ENCODE measurements at places on chromosomes 3 and 15.

DNA sequence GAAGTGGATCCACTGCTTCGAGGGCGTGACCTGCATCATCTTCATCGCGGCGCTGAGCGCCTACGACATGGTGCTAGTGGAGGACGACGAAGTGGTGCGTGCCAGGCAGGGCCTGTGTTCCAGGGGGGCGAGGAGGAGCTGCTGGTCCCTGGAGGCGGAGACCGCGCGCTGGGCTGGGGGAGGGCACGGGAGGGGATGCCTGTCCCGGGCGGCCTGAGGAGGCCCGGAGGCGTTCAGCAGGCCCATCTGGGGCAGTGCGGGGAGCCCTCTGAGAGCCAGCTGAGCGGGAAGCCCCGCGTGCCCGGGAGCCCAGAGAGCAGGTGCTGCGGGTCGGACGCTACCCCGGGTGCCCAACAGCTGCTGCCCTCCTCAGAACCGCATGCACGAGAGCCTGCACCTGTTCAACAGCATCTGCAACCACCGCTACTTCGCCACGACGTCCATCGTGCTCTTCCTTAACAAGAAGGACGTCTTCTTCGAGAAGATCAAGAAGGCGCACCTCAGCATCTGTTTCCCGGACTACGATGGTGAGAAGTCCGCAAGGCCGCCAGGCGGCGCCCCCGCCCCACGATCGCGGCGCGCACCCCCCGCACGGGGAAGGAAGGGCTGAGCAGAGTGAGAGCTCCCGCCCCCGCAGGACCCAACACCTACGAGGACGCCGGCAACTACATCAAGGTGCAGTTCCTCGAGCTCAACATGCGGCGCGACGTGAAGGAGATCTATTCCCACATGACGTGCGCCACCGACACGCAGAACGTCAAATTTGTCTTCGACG lies 2.9 kb downstream of the GNAT1 start:
- peak; percentile 71 for DNase-seq

GRCh38 chr15:69388260-69388705 lies 25.9 kb upstream of the KIF23 start:
- peak; percentile 82 for DNase-seq

DNA sequence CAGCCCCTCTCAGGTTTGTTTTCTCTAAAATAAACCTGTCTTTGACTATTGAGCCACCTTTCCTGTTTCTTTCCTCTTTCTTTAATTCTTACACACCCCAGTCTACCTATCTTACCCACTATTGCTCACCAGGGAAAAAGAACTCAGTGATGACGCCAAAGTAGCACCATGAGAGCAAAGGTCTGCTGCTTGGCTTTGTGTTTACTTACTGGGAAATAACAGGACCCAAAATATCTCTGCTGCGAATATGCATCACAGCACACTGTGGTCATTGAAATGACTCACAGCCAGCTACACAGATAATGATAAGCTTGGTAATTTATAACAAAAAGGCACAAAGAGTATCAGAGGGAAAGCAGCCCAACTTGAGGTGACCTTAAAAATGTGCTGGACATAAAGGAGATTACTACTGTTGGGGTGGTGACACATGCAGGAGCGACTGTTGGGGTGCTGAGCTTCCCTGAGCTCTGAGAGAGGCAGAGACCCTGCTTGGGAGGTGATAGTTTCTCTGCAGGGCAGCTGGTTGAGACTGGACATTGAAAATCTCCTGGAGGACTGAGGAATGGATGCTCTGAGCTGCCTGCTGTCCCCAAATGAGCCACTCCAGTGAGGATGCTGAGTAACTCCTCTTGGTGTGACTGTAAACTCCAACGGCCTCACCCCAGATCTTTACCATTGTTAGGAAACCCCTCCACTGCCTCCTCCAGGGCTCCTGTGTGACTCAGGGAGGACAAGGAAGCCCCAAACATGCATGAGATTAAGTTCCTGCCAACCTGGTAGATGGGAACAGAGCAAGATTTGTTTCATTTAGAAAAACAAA lies 14.5 kb downstream of the EFCAB12 start:
- DNase-seq = peak; percentile 90

DNA sequence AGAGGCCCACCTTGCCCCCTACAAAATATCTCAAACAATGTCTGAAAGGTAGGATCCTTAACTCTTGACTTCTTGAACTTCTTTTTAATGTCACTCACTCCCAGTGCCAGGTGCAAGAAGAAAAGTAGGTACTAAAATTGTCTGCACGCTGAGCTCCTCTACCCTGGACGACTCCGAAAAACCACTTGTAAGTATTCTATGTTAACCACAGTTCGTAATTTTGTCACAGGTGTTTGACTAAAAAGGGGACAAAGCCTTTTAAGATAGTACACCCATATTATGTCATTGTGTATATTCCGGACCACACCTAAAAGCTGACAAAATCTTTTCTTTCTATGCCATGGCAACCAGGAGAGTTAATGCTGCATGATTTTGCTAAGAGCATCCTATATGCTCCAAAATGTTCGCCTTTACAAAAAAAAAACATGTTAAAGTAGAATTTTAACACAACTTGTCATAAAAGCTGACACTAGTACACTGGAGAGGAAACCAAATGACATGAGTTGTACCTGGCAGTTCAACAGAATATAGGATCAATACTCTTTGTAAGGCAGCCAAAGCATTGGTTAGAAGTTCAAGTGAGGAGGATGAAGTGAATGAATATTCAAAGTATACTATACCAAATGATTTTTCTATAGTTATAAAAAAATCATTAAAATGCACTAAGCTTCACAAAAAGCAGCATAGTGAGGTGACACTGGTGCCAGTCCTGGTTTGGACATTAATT lies 210.5 kb downstream of the FOXP1 start:
- no peak for DNase-seq

DNA sequence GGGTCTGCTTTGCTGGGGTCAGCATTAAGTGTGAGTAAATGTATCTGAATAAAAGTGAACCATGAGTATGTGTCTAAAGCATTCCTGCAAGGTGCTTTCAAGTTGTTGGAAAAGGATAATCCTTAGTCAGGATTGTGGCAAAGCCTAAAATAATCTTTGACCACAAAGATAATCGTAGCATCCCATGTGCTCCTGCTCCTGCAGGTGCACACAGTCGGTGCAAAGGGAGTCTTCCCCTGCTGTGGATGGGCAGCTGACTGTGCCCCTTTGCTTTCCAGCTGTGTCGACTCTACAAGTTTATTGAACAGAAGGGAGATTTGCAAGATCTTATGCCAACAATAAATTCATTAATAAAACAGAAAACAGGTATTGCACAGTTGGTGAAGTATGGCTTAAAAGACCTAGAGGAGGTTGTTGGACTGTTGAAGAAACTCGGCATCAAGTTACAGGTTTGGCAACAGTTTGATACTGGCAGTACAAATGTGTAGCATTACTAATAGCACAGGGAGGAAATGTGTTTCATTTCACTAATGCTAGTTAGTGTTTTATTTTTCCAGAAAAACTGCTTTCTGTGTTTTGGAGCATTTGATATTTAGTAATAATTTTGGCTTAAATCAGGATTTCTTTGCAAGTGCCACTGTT lies 22.6 kb downstream of the SRP14 start:
- DNase-seq = no peak

- DNase-seq = no peak
Observed at GRCh38 chr3:66622756-66623457, 122.1 kb upstream of the LRIG1 start.

GRCh38 chr3:82353306-82354171 lies 592.1 kb upstream of the GBE1 start:
- DNase-seq = no peak

GRCh38 chr3:29207427-29207826 lies 73.4 kb upstream of the RBMS3 start:
- DNase-seq = no peak

DNA sequence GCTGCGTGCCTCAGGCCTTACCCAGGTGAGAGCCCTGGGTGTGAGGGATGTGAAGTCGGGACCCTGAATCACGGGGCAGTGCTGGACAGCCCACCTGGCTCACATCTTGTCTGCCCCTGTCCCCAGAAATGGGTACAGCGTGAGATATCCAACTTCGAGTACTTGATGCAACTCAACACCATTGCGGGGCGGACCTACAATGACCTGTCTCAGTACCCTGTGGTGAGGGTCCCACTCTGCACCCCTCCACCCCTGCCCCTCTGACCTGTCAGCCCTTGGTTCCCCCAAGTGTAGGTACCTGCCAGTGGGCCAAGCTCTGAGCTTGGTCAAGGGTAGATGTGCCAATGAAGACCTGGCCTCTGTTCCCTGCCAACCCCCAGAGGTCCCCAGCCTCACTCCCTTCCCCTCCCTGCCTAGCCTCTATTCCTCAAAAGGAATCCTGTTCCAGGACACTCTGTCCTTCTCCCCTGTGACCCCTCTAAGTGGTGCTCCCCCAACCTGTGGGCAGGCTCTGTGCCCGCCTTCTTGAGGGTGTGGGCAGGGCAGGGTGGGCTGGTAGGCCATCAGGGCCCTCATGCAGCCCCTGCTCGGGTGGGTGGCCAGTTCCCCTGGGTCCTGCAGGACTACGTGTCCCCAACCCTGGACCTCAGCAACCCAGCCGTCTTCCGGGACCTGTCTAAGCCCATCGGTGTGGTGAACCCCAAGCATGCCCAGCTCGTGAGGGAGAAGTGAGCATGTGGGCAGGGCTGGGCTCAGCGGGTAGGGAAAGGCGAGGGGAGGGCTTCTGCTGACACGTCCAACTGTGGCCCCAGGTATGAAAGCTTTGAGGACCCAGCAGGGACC lies 25.1 kb downstream of the NBEAL2 start:
- no peak for DNase-seq

GRCh38 chr15:58064082-58064979 lies 1.2 kb downstream of the ALDH1A2 start:
- DNase-seq = no peak

GRCh38 chr15:67199881-67200763 lies 54.3 kb downstream of the AAGAB start:
- DNase-seq = peak; percentile 48

Data from ELR (cell line).